SIG-M5 (cell line): ENCODE measurements at places on chromosomes 5 and 9.

DNA sequence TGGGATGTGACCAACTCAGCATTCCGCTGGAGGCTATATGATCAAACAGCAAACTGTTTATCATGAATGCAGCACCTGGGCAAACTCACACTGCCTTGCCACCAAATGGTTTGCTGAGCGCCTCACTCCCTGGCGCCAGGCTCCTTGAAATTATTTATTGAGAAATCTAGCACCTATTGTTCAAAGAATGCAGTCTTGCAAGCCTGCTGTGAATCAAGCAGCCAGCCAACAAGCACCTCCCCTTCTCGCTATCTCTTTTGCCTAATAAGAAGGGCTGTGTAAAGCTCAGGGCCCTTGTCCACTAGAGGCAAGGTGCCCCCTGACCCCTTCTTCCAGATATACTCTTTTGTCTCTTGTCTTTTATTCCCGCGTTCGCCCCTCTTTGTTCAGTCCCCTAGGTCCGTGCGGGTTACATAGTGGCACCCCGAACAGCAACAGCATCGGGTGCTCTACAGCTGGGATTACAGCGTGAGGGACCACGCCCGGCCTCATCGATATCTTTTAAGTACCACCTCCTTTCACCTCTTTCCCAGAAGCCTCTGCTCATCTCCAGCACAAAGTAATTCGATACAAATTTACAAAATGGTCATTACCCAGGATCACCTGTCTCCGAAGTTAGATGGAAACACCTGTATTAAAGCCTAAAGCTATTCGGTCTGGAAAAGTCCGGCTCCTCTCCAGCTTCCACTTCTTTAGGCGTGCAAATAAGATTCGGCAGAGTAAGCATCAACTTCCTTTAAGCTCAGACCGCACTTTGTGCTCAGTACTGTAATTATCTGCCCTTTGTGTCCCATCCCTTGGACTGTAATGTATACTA, 896 bp downstream of the RIGI start:
- no peak for DNase-seq

DNA sequence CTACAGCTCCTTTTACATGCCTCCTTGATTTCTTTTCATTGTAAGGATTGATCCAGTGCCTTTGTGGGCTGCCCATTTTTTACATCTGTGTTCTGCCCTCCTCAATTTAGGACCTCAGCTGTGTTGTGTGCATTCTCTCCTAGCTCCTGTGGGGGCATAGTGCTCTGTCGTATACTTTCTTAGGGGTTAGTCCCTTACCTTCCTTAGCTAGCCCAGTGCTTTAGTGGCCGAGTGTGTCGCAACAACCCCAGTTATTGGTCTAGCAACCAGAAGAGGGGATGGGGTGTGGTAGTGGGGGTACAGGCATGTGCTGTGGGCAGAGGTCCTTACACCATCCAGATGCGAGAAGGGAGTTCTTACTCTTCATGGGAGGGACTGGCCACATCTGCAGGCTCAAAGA, 12.1 kb downstream of the MTRR start:
- DNase-seq = no peak

- DNase-seq = no peak
These were observed 139.0 kb downstream of the BOD1 start for GRCh38 chr5:173477345-173478040.

DNA sequence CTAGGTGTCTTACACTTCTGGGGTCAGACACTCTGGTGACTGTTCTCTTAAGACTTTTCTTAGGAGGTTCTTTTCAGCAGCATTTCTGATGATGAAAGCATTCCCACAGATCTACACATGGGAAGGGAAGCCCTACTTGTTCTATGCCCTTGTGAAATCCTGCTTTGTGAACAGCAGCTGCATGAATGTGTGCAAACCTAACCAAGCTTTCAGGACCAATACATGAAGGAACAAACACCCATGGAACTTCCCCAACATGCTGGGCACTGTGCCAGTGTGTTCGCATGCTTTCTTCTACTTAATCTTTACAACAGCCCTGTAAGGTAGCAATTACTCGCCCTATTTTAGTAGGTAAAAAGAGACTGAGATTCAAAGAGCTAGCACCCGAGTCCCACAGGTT, 439.9 kb upstream of the KLF4 start:
- no peak for DNase-seq

GRCh38 chr9:16445141-16445920, 425.1 kb downstream of the BNC2 start:
- no peak for DNase-seq

DNA sequence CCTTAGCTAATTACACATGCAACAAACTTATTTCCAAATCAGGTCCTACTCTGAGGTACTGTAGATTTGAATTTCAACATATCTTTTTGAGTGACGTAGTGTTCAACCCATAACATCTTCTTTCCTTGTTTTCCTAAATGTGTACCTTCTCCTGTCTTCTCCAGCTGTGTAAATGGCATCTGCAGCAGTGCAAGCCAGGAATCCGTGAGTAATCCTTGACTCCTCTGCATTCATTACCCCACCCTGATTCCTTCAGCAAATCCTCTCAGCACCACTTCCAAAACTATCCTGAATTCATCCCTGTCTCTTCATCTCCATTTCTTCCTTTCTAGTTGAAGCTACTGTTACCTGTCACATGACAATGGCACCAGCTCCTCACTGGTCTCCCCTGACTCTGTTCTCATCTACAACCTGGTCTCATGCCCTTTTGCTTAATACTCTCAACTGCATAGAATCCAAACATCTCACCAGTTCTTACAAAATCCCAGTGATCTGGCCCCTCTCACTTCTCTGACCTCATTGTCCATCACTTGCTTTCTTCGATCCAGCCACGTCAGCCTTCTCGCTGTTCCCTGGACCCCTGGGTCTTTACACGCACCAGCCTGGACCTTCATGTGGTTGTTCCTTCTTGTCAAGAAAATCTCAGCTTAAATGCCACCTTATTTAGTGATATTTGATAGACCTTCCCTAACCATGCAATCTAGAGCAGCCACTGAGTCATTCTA, 14.6 kb upstream of the TRAF1 start:
- DNase-seq = no peak

DNA sequence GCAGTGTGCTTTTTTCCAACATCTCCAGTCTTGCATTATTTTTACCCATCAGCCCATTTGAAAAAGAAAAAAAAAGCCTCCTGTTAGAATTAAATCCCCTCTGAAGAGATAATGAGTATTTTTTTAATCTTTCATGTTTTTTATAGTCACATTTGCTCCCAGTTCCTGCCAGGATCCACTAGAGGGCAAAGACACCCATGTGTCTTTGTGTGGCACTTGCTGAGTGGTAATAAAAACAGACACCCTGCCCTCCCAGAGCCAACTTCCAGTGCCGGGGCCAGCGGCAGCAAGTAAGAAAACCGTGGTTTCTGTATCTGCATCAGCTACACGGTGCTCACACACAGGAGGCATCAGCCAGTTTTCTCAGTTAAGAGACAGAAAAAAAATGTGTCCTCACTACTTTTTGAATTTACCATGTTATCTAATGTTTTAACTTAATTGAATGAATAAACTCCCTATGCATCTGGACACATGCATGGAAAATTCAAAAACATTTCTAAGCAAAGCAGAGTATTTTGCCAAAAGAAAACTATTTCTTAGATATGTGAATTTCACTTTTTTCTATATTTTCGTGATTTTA, 70.2 kb upstream of the PLEKHG4B start:
- no peak for DNase-seq

DNA sequence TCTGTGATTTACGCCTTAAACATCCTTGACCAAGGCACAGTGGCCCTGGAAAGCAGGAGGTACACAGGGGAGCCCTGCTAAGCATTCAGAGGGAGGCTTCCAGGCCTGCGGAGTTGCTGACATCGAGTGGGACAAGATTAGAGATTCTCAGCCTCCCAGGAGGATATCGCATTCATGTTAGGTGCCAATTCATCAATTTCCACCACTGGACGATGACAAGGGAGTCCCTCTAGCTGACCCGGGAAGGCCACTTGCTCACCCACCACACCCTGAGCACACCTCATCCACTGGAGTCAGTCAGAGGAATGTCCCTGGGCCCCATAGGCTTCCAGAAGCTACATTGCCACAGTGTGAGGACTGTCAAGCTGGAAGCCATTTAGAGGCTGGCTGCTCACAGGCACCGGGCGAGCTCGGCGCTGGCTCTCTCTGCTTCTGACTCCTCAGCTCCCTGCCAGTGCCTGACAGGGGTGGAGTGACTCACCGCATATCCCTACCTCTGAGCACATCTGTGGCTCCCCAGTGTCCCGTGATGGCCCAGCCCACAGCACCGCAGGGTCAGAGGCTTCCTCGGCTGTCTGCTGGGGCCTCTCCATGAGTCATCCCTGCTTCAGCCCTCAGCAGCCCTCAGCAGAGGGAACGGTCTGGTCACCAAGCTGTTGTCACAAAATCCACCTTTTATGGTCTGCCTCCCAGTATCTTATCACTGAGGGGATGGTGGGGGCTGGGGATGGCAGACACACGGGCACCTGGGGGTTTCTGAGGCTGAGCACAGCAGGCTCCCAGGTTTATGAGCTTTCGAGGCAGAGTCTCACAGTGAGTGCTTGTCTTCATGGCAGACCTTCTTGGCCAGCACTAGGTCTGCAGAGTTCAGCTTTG, 117.5 kb downstream of the ZNF608 start:
- no peak for DNase-seq

DNA sequence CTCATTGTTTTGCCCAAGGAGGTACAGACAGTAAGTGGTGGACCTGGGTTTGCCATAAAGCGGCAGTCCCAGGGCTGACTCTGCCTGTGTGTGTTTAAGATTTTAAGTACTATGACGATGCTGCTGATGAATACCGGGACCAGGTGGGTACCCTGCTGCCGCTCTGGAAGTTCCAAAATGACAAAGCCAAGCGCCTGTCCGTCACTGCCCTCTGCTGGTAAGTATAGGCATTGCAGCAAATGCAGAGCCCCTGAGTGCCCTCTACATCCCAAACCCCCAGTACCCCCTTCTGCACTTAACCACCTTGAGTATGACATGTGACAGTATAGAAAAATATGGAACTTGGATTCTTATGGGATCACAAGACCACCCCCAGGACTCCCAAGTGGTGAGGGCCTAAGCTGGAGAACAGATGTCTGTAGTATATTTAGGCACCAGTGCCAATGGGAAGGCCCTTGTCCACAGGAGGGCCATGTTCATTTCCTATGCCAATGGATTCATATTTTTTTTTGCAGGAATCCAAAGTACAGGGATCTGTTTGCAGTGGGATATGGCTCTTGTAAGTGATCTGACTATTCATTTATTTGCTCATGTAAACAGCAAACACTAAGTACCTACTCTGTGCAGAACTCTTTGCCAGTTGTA, 22.0 kb downstream of the ENHO start:
- DNase-seq = no peak

DNA sequence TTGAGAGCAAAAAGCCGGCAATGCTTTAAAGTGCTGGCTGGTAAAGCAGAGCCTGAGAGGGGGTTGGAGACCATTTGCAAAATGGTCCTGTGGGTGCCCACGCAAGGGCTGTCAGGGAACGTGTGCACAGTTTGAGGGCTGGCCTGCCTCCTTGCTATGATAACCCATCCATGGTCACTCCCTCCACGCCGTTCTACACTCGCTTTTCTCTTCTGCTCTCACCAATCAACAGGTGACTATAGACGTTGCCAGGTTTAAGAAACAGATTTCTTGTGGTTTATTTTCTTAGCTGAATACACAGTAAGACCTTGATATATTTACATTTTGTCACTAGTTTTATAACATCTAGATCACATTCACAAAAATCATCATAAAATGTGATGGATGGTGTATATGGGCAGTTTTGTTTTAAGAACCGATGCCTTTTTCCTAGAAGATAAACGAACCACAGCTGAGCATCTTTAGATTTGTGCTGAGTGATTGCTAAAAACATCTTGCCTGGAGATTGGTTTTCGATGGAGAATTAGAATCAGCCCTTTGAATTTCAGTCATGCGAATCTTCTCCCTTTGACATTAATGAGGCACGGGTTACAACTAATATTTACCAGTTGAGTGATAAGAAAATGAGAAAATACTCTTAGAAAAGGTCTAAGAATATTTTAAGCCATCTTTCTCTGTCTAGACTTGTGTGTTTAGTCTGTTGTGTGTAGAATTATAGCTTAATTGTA, 13.9 kb downstream of the MAP1B start:
- no peak for DNase-seq

GRCh38 chr9:130662970-130663257, 1.5 kb upstream of the PRDM12 start:
- no peak for DNase-seq

DNA sequence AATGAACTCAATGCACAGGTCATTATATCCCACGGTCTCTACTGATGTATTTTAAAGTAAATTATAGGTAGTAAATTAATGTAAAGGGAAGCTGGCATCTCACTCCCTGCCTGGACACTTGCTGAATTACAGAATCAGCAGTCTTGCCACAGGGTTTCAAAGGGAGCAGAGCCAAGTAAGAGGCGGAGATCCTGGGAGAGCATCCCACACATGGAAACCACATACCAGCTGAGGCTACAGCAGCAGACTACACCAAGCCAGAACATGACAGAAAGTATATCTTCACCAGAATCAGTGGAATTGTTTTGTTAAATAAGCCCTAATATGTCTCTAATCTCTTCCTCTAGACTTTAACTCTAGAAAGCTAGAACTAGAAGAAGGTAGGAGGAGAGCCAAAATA, 1689.2 kb upstream of the WWC1 start:
- no peak for DNase-seq

DNA sequence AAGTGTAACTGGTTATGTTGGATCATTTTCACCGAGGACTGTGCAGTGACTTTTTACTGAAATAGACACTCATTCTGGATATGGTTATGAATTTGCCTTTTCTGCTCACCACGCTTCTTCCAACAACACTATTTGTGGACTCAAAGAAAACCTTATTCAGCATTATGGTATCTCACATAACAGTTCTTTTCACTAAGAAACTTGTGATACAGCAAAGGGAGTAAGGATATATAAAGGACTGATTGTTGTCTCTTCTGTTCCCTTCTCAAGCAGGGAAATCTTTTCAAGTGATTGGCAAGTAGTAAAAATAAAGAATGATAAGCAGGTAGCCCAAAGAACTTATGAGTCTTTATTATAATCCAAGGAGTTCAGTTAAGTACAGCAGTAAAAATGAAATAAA, 131.5 kb upstream of the SV2C start:
- DNase-seq = no peak

DNA sequence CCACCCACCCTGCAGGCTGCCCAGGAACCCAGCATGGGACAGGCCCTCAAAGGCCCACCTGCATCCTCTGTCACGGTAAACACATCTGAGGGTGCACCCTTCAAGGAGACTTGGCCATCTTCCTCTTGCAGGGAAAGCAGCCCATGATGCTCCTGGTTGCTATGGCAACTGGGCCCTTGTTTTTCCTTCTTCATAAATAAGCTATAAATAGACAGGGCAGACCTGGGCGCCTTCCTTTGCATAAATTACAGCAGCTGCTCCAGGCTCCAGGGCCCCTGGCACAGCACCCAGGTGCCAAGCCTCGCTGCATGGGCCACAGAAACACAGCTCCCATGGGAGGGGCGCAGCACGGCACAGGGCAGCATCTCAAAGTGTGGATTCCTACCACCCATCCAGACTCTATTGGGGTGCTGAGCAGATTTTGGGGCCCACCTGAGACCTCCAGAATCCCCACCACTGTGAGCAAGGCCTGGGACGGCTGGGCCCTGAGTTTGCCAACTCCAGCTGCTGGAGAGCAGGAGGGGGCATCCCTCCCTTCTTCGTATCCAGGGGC, 5.8 kb upstream of the PSMB7 start:
- DNase-seq = no peak
